ENCODE measurements at places on chromosomes 2 and 18.

GRCh38 chr2:27627963-27628766 is 647 bp downstream of the CCDC121 start:
- no peak for DNase-seq

- DNase-seq = no peak
Measured at GRCh38 chr2:55043841-55044240, 6.4 kb downstream of the RTN4 start.

DNA sequence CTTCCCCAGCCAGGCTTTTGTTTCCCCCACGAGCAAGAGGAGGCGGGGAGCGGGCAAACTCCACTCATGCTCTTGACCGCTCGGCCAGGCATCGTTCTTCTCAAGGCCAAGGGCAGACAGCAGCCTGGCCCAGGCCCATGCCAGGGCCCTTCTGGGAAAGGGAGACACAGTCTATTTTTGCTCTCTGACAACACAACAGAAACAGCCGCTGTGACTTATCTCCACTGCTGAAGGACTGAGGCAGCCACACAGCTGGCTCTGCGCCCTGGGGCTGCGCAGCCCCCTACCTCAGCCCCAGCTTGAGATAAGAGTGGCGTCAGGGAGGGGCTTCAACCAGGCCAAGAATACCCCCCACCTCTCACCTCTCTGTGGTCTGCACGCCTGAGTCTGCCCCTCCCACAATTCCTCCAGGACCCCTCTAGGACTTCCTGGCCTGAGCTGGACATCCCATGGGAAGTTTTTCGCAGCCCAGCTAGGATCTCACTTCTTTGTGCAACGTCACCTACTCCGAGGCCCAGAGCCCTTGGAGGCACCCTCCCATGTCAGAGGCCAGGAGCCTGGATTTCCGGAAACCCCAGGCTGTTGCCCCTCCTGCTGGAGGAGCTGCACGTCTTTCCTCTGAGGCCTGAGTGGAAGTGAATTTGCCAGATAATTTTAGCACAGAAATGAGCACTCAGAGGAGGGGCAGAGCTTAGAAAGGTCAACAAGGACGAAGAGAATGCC is 118.9 kb upstream of the OTOS start:
- DNase-seq = no peak

DNA sequence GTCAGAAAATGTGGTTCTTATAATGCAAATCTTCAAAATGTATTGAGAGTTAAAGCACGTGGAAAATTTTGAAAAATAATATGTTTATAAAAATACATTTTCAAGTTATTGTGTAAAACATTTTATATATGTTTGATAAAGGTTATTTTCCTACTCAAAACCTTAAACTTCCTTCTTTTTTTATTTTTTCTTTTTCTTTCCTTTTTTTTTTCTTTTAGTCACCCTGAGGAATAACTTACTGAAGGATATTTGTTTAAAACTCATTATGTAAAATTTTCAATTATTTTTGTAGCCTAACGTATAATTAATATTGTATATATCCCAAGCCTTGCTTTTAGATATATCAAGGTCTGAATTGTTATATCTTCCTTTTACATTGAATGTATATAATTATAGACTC is 346.8 kb upstream of the GYPC start:
- DNase-seq = no peak

DNA sequence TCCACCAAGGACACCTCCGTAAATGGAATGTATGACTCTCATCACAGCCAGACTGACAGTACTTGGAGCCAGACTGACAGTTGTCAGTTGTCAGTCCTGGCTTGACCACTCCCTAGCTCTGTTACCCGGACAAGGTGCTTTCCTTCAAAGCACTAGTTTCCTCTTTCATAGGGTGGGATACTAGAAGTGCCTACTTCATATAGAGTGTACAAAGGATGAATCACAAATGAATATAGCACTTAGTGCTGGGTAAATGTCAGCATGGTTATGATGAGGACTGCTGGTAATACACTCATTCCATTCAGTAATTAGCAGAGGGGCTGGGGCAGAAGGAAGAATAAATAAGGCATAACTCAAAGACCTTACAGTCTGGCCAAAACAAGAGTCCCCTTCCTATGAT is 91.4 kb downstream of the ARL4C start:
- DNase-seq = no peak

DNA sequence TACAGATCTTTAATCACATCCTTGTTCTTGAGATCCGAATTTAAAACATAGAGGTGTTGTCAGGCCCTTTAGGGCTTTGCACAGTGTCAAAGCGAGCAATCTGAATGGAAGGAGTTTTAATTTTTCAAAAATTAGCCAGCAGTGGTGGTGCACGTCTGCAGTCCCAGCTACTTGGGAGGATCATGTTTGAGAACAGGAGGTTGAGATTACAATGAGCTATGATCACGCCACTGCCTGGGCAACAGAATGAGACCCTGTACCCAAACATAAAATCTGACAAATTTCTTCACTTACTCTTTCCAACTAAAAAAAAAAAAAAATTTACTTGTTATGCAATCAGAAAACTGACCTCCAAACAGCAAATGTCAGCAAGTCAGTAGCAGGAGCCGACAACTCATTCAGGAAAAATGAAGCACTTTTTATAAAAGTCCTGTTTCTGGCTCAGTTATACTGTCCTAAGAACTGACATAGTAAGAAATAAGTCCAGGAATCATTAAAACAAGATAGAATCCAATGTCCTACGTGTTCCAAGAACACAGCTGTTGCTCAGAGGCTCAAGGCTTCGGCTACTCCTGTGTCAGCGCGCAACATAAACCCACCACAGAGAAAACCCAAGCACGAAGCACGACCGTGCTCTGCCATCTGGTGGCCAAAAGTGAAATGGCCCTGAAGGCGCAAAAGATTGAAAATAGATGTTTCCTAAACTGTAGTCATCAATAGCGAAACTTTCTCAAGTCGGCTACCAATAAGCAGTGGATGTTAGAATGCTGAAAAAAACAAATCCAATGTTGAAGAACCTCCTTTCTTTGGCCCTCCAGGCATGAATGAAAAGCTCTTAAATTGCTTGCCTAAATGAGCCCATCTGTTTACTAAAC is 138.1 kb downstream of the INO80D start:
- DNase-seq = no peak

DNA sequence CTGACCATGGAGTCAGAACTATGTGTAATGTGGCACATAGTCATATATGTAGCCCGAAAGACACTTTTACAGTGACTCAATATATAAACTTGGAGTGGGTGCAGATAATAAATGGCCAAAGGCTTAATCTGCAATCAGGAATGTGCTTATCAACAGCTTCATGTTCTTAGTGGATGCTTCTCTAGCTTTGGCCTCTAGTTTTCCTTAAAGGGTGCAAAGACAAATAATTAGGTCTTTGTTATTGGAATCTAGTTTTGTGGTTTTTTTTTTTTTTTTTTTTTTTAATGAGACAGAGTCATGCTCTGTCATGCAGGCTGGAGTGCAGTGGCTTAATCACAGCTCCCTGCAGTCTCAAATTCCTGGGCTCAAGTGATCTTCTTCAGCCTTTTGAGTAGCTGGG is 625.6 kb downstream of the EPHA4 start:
- DNase-seq = no peak

DNA sequence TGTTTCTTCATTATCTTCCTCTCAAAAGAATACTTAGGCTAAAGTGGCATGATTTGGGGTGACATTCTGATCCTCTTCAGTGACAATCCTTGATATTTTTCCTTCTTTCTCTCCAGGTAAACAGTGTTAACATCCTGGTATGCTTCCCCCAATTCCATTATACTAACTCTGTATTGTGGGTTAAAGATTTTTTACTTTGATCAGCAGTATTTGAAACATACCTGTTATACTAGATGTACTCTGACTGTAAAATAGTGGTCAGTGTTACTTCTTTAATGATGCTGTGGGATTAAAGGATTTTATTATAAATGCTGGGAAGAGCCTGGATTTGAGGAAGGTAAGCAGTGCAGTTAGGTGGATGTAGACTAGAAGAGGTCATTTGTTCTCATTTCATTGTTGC is 48.8 kb downstream of the MSH2 start:
- no peak for DNase-seq

DNA sequence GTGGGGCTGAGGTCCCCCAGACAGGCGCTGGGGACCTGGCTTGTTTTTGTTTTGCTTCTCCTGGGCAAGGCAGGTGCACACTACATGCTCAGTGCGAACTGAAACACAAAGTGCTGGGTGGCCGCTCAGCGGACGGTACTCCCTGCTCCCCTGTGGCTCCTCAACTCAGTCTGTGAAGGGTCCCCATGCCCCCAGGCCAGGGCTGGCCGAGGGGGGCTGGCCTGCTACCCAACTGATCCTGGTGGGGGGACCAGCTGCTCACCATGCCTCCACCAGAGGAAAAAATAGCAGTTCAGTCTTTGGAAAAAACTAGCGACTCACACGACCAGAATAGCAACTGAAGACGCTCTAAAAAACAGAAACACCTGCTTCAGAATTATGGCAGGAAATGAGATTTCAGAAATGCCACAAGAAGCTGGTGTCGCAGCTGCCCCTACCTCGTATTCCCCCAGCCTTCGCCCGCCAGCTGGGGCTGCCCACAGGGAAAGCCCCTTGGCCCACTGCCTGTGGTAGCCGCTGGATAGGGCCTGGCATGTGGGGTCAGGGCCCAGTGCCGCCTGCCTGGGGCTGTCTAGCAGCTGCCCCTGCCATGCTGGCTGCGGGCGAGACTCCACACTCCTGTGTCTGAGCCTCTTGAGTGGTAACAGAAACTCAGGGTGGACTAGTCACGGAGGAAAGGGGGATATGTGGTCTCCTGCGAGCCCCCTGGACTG is 43.7 kb downstream of the MEX3C start:
- no peak for DNase-seq

DNA sequence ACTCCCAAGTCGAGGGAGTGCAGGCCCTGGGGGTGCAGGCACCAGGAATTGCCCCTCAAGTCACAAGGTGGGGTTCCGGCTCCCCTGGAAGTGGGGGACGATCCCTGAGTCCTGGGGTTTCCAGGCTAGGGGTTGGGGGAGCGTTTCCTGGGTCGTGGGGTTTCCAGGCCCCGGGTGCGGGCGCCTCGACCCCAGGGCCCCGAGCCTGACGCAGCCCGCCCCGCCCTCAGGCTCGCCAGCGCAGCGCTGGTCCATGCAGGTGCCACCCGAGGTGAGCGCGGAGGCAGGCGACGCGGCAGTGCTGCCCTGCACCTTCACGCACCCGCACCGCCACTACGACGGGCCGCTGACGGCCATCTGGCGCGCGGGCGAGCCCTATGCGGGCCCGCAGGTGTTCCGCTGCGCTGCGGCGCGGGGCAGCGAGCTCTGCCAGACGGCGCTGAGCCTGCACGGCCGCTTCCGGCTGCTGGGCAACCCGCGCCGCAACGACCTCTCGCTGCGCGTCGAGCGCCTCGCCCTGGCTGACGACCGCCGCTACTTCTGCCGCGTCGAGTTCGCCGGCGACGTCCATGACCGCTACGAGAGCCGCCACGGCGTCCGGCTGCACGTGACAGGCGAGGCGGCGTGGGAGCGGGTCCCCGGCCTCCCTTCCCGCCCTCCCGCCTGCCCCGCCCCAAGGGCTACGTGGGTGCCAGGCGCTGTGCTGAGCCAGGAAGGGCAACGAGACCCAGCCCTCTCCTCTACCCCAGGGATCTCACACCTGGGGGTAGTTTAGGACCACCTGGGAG is 12.0 kb downstream of the SIGLEC15 start:
- no peak for DNase-seq

DNA sequence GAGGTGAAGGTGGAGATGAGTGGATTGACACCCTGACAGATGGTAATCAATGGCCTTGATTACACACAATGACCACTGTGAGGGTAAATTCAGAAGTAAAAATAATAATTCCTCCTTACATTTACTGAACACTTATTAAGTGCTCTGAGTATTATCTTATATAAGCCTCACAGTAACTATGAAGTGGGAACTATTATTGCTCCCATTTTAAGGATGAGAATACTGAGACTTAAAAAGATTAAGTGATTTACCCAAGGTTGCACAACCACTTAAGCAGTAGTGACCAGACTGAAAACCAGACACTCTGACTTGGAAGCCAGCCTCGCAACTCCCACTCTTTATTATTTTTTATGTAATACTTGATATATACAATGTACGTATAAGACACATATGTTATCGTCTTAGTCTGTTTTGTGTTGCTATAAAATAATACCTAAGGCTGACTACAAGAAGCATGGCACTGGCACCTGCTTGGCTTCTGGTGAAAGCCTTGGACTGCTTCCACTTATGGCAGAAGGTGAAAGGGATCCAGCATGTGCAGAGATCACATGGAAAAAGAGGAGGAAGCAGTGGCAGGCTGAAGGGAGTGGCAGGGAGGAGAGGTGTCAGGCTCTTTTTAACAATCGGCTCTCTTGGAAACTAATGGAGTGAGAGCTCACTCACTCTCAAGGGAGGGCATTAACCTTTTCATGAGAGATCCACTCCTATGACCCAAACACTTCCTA is 41.5 kb upstream of the C1D start:
- no peak for DNase-seq

- peak; percentile 19 for DNase-seq
Measured at GRCh38 chr2:216535454-216535995, 36.9 kb downstream of the RPL37A start.

DNA sequence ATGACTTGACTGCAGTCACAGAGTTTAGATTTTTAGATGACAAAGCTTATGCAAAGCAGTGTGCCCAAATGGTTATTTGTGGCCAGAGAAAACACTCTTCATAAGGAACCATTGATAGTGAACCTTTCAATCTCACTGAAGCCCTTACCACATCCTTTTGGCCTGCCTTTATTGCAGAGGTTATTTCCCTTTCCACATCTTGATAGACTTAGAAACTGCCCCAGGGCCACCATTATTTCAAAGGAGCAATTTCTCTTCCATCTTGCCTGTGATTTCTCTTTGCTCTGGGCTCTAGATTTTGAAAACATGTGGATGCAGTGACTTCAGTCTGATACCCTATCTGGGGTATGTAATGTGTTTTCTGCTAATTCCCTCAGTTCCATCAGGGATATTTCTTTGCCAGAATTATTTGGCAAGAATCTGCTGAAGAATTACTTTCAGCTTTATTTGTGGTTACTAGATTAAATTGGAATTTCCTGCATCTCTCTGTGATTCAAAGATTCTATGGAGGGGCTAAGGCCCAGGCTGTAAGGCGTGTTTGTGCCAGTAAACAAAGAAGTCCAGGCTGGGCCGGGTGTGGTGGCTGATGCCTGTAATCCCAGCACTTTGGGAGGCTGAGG is 51.0 kb downstream of the MOGAT1 start:
- no peak for DNase-seq

DNA sequence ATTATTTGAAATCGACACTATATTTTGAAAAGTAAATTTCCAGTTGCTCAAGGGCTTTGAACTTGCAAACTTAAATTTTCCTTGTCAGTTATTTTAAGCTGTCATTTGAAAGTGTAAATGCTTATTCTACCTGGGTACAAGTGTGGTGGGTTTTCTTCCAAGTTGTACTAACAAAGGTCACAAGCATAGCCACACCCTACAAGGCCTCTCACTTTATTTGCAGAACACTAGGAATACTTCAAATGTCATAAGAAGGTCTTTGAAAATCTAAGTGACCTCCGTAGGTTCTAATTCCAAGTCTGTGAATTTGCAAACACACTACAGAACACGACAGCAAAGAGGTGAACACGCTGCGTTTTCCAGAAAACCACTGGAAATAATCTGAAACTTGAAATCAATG is 9.3 kb upstream of the RMDN2 start:
- DNase-seq = no peak

DNA sequence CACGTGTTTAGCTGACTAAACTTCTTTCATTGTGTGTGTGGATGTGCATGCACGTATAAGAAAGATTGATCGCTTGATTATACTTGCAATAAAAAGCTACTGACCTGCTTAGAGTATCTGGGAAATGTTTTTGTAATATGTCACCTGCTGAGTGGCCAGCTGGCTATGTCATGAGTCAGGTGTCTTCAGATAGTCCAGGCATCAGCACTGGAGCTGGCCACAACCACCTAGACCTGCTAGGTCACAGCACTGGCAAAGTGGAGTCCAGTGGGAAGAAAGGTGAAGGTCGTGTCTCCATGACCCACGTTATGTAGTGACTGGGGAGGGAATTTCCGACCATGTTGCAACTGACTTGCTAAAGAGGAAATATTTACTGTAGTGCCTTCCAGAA is 147.0 kb downstream of the ESCO1 start:
- peak; percentile 23 for DNase-seq

Data from LNCaP clone FGC (cell line).